Suppressor macrophage treated with lipopolysaccharide for 4 hours (primary cell): ENCODE measurements at places on chromosomes 16 and 17.

GRCh38 chr17:78022425-78022824 is 63.9 kb downstream of the TNRC6C start:
- DNase-seq, result no peak

DNA sequence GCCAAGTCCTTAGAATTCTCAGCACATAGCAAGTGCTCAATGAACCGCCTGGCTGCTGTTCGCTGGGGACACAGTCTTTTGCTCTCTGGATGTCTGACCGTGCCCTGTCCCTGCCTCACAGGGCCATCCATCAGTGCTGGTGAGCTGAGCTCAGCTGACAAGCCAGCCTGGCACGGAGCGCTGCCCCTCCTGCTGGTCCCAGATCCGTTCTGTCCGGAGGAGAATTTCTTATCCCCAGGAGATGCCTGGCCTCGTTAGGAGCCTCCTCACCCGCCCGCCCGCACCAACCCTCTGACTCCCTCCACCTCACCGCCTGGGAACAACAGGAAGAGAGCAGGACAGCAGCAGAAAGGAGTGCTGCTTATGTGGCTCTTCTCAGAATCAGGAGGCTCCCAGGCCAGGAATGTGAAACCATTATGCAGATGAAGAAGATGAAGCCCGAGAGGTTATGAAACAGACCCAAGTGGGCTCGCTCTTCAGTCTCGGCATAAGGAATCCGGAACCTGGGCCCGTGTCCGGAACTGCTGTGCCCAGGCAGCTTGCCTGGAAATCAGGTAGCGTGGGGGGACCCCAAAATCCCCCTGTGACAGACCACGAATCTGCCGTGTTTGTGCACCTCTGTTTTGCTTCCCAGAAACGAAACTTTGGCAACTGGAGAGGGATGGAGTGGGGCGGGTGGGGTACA is 28.8 kb upstream of the RMI2 start:
- no peak for DNase-seq

DNA sequence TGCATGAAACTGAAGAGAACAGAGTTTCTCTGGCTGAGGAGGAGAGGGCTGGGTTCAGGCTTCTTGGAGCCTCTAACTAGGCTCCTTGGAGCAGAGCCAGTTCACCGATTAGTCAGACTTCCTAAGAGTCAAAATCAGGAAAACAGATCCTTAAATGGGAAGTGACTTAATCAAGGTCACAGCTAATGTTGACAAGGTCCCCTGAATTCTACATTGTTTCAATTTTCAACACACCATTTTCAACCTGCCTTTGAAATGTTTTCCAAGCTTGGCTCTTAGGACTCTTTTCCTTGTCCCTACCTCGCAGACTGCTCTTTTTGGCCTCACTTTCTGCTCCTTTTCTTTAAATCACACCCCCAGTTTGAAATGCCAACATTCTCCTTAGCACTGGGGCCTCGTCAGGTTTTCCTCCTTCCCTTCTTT is 16.3 kb downstream of the MYL4 start:
- peak; percentile 90 for DNase-seq

DNA sequence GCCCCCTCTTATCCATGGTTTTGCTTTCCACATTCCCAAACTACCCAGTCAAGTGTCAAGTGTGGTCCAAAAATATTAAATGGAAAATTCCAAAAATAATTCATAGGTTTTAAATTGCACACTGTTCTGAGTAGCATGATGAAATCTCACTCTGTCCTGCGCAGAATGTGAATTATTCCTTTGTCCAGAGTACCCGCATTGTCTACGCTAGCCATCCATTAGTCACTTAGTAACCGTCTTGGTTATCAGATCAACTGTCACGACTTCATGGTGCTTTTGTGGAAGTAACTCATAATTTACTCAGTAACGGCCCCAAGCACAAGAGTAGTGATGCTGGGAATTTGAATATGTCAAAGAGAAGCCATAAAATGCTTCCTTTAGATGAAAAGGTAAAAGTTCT is 94.9 kb downstream of the SLC39A11 start:
- DNase-seq, result no peak

- no peak for DNase-seq
These were observed 6.2 kb upstream of the NOTUM start for GRCh38 chr17:81967244-81967532.

DNA sequence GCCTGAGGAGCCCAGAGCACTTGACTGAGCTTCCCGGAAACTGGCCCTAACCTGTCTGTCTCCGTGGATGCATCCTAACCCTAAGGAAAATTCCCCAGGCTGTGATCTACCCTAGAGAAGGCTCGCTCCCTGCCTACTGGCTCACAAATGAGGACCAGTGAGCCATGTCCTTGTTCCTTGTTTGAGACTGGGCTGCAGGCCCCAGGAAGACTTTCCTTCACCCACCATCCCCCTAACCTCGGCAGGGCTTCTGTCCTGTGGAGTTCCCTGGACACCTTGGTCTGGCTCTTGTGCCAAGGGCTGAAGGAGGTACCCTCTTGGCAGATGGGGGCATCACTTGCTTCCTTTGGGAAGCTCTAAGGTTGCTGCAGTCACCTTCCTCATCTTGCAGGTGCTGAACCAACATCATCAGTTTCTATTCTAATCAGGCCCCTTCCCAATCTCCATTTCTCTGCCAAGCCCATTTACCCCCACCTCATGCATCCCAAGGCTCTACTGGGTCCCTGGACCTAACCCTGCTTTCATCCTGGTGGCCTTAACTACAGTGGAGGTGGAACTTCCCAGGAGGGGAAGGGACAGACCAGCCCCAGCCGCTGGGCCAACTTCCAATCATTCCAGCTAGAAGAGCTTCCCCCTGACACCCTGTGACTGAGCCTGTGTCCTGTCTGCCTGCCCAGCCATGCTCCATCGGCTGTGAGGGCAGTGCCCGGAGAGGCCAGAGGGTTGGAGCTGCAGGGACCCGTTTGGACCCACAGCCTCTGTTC is 12.4 kb downstream of the RNF40 start:
- no peak for DNase-seq

DNA sequence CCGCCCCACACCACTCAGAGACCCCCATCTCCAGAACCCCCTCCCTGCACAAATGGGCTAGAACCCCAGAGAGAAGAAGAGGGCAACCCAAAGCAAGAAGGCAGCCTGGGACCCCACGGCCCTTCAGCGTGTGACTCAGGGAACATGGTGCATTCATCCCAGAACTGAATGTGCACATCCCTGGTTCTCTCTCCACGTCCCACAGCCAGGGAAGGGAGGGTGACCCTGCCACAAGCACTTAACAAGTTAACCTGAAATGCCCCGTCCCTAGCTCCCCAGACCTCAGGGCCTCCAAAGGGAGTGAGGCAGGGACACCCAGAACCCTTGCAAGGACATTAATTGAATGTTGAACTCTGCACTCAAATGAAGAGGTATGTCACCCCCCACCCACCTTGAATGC is 202.5 kb upstream of the TNRC6C start:
- DNase-seq, result no peak

DNA sequence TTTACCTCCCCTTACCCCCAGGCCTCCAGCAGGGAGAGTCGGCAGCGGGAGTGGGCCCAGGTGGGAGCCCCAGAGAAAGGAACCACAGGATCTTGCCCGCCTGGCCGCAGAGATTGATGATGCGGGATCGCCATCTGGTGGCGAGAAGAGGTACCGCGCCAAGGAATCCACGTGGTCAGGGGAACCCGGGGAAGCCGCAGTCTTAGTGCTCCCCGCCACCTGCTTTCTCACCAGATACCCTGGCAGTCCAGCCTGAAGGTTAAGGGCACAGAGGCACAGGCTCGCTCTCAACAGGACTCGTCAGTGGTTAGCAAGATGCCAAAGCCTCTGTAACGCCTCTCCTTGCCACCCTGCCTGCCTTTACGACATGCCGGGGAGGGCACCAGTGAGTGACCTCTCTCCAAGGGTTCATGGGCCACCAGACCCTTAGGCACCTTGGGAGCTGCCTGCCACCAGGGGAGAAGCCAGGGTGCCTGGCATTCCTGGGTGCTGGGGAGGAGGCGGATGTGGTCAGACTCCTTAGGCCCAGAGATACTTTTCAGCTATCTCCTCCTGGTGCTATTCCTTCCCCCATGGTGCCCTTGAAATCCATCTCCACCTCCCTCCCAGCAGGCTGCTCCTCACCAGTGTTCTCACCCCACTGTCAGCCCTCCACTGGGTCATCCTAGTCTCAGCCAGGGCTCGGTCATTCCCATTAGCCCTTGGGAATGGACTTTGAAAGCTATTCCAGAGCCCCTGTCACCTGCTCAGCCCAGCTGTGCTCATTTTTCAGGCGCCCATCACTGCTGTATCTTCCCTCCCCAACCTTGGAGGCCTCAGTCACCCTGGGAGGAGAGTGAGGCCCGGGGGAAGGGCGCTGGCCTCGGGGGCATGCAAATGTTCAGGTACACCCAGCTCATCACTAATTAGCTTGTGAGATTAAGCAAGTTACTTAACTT is 5.5 kb upstream of the RHBDF2 start:
- DNase-seq, result peak; percentile 82

- DNase-seq, result no peak
These were observed 80.3 kb downstream of the MRTFB start for GRCh38 chr16:14151256-14152030.

DNA sequence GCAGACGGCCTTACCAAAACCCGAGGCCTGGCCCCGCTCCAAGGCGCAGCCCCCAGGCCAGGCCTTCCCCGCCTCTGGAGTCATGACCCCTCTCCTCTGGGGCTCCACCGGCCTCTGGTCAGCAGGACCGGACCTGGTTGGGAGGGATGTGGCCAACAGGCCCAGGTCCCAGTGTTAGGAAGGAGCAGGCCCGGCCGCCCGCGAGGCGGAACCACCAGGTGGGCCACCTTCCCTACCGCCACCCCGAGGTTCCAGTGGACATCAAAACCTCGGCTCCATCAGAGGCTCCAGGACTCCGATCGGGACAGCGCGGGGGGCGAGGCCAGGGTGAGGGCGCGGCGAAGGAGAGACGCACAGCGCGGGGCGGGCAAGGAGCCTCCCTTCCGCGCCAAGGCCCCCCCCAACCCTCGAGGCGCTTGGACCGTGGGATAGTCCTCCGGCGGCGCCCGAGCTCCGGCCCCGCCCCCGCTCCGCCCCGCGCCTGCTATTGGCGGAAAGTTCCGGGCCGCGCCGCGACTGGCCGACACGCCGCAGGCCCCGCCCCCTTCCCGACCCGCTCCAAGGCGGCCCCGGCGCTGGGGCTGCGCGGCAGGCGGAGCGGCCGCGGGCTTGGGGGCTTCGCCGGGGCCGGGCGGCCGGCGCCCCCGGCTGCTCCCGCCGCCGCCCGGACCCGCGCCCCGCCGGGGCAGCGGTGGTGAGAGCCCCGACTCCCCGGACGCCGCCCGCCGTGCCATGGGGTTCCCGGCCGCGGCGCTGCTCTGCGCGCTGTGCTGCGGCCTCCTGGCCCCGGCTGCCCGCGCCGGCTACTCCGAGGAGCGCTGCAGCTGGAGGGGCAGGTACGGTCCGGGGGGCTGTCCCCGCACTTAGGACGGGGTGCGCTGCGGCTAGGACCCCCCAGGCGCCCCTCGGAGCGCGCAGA is at the start of gene METRN:
Gene METRN (plus strand): TSS at position 561 of the 919 bp plus-strand sequence. CDS start 172 bp downstream, at position 733.
- peak; percentile 92 for DNase-seq

DNA sequence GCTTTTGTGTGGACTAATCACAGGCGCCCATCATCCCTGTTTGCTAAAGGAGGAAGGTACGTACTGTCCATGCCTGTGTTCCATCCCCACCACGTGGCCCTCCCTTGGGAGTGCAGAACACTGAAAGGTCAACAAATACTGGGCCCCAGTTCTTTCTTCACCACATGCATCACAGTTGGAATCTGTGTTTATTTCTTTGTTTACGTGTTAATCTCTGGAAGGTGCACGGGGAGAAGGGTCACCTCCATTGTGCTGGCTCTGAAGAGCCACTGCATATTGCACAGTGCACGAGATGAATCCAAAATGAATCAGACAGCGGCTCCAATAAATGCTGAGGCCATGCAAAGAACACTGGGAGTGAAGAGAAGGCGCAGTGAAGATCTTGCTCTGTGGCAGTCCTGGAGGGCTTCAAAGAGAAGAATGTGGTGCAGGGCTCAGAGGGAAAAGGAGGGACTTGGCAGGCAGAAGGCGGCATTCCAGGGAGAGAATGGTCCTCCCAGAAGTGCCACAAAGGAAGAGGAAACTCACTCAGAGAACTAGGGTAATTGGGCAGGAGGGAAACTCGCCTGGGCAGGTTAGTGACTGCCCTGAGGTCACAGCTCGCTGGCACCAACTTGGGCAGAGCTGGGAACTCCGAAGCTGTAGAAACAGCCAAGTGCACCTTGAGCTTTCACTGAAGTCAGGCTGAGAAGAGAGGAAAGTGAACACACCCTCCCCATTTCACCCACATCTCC is 3.7 kb downstream of the RPH3AL start:
- no peak for DNase-seq

DNA sequence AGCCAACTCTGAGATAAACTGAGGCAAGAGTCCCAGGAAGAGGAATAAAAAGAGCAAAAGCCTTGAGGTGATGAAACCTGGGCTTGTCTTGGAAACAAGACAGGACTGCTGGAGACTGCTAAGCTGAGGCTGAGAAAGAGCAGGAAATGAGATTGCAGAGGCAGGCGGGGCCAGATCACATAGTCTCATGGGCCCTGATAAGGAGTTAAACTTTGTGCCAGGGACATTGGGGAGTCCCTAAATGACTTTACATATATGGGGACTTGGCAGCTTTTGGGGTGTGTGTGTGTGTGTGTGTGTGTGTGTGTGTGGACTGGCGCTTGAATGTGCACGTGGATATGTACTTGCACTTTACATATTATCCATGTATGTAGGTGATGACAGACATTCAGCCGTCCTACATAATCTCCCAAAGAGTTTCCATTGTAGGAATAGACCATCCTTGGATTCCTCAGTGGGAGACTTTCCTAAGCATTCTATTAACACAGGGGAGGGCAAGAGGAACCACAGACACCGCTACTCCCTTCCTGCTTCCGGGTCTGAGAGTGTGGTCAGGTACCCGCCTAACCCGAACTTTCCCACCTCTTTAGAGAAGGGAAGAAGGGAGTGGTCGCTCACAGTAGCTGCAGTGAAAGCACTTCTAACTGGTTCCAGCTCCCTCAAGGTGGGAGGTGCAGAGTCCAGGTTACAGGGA is 123.1 kb downstream of the LYRM1 start:
- DNase-seq, result no peak

- DNase-seq, result peak; percentile 83
These were observed at the start of gene MAP3K14 for GRCh38 chr17:45316434-45317110. Gene MAP3K14, minus strand, starts transcription at chr17:45317020. Its CDS starts 26,275 bp downstream, at chr17:45290745.

GRCh38 chr16:27739606-27740357 is 189.8 kb downstream of the KATNIP start:
- DNase-seq, result no peak
